Lung microvascular endothelial cell (primary cell): ENCODE measurements at places on chromosomes 7 and 10. TPM values are rescaled to one million over a fixed set of nuclear protein-coding genes. Genes with fewer than 3 reads are reported as not detected.

RAB19 gene
- 0.22 TPM in 1 of 2 replicates, not detected in the other for total RNA-seq

CFAP46 gene
- 0.20 and 0.44 TPM in 2 replicates for total RNA-seq

LOXL4 gene
- total RNA-seq: under 0.01 and 0.87 TPM in 2 replicates

- no peak for DNase-seq
Observed at GRCh38 chr7:70773406-70773805, 358.5 kb upstream of the GALNT17 start.

- peak; percentile 82 for DNase-seq
Observed at GRCh38 chr10:101441541-101442455, 87.8 kb downstream of the BTRC start.

GRCh38 chr7:19554581-19554980, 154.3 kb downstream of the POLR1F start:
- no peak for DNase-seq

- no peak for DNase-seq
Observed at GRCh38 chr7:133126422-133126821, 44.5 kb upstream of the CHCHD3 start.
